Osteoblast (primary cell): ENCODE measurements at places on chromosomes 11 and 22.

GRCh38 chr11:83007477-83007876 lies 64.2 kb downstream of the RAB30 start:
- no peak for DNase-seq

- peak; percentile 86 for DNase-seq
These were observed 9.5 kb downstream of the SLC16A8 start for GRCh38 chr22:38074181-38075104.

DNA sequence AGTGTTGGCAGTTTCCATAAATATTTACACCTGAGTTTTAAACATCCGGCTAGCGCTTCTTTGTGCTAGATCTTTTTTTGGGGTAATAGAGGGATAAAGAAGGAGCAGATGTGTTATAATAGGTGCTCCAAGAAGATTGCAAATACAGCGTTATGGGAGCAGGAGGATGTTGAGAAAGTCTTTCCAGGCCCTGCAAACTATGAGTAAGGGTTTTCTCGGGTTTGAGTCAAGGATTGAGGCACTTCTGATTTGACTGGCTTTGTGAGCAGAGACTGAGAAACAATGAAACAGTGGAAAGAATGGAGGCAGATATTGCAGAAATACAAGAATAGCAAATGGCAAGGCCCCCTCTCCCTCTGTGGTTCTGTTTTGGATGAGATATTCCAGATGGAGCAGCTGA lies 155.0 kb upstream of the TIMP3 start:
- DNase-seq = no peak

DNA sequence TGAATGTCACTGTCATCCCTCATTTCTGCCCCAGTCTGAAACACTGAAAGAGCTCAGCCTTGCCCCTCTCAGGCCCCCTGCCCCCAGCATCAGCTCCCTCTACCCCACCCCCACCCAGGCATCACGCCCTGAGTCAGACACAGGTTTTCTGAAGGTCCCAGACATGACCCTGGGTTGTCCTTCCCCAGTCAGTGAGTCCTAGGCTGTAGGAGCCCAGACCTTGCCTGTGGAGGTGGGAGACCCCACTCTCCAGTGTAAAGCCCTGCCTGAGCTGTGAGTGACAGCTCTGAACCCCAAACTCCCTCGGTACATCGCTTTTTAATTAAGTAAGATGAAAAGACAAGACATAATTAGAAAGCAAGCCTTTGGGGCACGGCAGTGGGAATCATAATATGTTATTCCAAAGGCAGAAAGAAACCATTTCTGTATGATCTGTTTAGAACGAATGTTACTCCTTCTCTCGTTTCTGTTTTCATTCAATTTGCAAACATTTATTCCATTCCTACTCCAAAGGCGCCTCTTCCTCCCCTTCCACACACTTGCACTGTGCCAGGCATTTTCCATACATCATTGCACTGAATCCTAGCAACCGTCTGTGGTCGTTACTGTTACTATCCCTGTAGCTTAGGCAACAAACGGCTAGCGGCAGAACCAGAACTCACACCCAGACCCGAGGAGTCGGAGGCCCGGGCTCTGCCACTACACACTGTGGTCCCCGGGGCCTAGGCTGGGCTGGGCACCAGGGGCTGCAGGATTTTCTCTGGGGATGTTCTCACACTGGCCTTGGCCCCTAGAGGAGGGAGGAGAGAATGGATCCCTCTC lies 63.4 kb downstream of the CD6 start:
- DNase-seq = no peak

DNA sequence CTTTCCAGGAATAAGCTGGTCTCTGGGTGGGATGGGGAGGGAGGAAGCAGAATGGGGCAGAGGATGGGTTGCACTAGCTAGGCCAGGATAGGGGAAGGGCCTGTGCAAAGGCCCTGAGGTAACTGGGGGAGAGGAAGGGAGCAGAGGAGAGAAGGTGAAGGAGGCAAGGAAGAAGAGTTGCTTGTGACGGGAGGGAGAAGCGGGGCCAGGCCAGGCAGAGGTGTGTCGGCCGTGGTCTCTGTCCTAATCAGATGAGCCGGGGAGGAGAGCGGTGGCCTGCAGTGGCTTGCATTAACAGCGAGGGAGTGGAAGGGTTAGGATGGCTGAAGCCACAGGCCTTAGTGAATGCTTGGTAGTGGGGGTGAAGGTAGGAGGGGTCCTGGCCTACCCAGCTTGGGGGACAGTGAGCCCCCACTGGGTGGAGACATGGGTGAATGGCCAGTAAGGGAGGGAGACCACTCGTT lies 6.0 kb upstream of the DERL3 start:
- DNase-seq = no peak

DNA sequence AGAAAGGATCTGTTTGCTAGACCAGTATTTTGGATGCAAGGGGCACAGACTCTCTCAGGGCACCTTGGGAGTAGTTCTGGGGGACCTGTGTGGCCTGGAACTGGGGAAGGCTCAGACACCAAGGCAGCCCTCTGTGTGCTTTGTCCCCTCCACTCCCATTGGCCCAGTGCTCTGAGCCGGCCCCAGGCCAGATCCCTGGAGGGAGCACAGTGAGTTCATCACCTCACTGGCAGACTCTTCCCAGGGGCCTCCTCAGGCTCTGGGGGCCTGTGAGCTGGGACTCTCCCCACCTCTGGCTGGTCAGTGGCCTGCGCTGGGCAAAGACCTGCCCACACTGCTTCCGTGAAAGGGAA lies 51.7 kb downstream of the CHRDL2 start:
- peak; percentile 59 for DNase-seq

GRCh38 chr11:96132437-96132836 lies 208.5 kb upstream of the MTMR2 start:
- DNase-seq = no peak

GRCh38 chr11:134474942-134475341 lies 62.9 kb upstream of the B3GAT1 start:
- no peak for DNase-seq

- DNase-seq = peak; percentile 11
These were observed 852.6 kb downstream of the TBC1D22A start for GRCh38 chr22:47615051-47615450.

DNA sequence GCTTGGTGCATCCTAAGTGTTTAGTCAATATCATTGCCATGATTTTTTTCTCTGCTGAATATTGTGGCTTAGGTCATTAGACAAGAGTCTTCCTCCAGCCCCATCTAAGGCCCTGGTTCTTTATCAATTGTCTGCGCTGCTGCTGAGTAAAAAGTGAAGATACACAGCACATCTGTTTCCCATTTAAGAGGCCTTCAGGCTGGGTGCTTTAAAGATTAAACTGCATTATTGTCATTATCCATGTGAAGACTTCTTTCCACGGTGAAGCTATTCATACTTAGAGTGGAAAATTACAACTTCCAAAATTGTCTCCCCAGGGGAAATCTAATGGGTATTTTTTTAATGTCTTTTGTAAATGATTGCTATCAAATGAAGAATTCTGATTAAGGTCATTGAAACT lies 719.8 kb upstream of the LRRC4C start:
- no peak for DNase-seq

DNA sequence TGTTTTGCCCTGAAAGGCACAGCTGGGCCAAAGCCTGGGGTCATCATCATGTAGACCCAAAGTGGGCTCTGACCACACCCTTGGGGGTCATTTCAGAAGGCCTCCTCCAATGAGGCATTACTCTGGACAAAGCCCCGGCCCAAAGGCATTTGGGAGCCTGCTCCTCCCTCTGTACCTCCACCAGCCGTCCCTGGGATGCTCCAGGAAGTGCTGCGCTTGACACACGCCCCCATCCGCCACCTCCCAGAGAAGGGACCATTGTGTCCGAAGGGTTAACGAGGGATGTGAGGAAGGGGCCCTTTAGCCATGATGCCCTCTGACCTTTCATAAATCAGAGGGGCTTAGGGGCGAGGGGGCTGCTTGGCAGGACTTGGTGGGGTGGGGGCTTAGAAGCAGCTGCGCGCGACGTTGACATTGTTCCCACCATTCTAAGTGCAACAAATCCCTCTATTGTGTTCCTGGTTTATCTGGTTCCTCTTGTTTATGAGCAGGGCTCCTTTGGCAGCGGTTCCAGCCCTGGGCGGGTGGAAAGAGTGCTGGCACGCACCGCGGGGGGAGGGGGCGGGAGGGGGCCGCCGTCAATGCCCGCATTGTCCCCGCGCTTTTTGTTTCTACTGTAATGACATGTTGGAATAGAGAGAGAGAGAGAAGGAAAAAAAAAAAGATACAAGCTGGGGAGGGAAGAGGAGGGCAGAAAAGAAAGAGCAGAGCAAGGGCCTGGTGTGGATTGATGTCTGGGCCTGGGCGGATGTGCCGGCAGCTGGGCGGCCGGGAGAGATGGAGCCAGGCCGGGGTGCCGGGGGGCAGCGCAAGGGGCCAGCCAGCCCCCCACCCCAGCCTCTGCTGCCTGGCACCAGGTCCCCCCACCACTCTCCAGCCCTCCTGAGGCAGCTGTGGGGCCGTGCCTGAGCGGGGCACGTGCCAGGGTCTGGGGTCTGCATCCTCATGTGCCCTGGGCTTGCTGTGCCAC lies 32.1 kb upstream of the SOX10 start:
- DNase-seq = peak; percentile 87

DNA sequence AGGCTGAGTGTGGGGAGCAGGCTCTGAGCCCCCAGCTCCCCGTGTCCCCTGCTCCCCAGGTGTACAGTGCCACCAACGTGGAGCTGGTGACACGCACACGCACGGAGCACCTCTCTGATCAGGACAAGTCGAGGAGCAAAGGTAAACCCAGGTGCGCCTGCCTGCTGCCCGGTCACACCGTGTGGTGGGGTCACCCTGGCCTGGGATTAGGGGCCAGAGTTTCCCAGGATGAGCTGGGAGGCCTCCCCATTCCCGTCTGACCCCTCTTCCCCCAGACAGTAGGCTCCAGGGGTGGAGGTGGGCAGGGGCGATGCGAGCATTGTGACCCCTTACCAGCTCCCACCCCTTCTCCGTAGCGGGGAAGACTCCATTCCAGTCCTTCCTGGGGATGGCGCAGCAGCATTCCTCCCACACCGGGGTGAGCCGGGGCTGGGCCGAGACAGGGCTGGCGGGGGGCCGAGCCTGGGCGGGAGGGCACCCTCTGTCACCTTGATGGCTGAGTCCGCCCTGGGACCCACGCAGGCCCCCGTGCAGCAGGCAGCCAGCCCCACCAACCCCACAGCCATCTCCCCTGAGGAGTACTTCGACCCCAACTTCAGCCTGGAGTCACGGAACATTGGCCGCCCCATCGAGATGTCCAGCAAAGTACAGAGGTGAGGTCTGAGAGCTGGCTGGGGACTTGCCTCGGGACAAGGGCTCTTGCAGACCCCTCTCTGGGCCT lies 3.7 kb upstream of the SSH3 start:
- no peak for DNase-seq

DNA sequence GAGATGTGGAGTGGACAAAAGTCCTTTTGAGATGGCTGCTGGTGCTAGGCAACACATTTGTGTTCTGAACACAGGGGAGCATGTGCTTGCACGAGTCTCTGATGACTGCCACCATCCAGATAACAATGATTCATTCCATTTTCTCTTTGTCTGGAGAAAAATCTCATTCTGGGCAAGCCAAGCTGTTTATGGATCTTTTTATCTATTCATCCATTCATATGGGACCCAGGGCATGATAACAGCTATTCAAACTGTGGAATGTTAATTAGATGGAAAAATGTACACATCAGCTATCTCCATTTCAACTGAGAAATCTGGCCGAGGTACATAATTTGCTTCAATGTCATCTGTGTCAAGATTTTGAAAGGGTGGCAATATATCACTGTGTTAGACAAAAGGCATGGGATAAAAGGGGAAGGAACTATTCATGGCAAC lies 117.5 kb upstream of the ZBED5 start:
- no peak for DNase-seq

DNA sequence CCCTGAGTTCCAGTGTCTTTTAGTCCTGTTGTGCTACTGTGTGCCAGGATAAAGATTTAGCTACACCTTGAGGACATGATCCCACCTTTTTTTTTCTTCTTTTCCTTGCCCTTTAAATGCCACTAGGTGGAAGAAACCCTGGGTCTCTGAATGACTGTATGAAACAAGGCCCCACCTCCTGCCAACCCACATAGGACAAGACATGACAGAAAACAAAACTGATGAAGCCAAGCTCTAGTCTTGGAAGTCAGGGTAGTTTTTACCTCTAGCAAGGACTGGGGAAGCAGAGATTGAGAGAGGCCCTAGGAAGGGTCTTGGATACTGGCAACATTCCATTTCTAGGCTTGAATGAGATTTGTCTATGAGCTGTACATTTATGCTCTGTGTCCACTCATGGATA lies 410.7 kb downstream of the MIAT start:
- no peak for DNase-seq
